Suprapubic skin (tissue), 4 donors: ENCODE measurements at places on chromosomes 11 and 22.

DNA sequence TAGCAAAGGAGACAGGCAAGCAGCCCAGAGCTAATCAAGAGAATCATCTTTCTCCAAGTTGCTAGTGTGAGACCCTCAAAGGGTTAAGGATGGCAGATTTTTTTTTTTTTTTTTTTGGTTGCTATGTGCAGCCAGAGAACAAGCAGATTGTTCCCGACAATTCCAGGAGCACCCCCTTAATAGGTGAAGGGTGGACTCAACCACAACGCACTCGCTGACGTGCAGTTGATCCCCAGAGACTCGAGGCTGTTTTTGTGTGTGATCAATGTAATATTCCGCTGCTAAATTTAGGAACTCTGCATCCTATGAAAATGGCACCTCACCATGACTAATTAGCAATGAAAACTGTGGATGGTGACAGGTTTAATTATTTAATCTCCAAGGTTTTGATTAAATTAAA lies 789.0 kb downstream of the KCNA4 start:
- H3K4me3 ChIP-seq = no peak overlapping the region
- no peaks in the 10 kb centered on the region for H3K27me3 ChIP-seq
- DNase-seq = no peak

DNA sequence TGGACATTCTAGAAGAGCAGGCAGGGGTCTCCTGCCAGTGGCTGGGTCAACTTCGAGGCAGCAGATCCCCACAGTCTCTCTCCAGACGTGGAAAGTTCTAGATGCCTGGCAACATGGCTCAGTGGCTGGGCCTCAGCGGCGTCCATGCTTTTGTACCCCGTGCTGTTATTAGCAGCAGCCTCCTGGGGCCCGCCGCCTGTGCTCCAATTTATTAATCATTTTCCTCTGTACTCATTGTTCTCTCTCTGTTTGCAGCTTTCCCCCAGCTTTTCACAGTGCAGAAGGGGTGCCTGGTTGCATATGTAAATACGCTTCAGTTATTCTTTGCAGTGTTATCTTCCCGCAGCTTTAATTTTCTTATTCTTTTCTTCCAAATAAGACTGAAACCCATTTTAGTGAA lies 515.1 kb downstream of the TBC1D22A start:
- no peaks in the 10 kb centered on the region for H3K36me3 ChIP-seq
- peaks cover 2% of the 10 kb centered on the region for H3K4me1 ChIP-seq
- H3K27me3 ChIP-seq = peaks cover 37% of the 10 kb centered on the region
- H3K27ac ChIP-seq = no peak overlapping the region

GRCh38 chr11:34260072-34260575 lies 97.7 kb downstream of the ABTB2 start:
- H3K4me1 ChIP-seq = peaks cover 22% of the 10 kb centered on the region
- H3K27ac ChIP-seq = no peak overlapping the region
- no peak overlapping the region for H3K4me3 ChIP-seq

GRCh38 chr22:41725510-41726110 lies 26.3 kb downstream of the MEI1 start:
- H3K27me3 ChIP-seq = no peaks in the 10 kb centered on the region
- H3K4me1 ChIP-seq = no peaks in the 10 kb centered on the region
- no peak overlapping the region for H3K4me3 ChIP-seq
- no peaks in the 10 kb centered on the region for H3K36me3 ChIP-seq
- DNase-seq = no peak
- no peak overlapping the region for H3K27ac ChIP-seq

GRCh38 chr11:62708793-62709192 lies 1.3 kb downstream of the GNG3 start:
- H3K36me3 ChIP-seq = peaks cover 32% of the 10 kb centered on the region
- H3K4me3 ChIP-seq = peak overlapping the region; percentile 67
- peaks cover 47% of the 10 kb centered on the region for H3K4me1 ChIP-seq

DNA sequence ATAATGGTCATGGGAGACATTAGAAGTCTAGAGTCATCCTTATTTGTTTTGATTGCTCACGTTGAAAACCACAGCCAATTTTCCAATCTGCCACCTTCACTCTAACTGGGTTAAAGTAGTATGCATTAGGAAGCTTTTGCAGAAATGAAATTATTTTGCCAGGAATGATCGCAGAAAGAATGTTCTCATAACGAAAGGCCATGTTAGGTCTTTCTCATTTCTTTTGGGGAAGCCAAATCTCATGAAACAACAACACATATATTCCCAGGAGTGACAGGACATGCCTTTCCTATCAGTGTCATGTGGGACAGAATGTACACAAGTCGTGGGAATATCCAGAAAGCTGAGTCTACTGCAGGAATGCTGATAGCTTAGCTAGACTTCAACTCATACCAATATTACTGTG lies 386.3 kb downstream of the AASDHPPT start:
- no peaks in the 10 kb centered on the region for H3K27me3 ChIP-seq
- H3K27ac ChIP-seq = no peak overlapping the region
- no peaks in the 10 kb centered on the region for H3K36me3 ChIP-seq
- H3K4me3 ChIP-seq = no peak overlapping the region
- no peak for DNase-seq
- H3K4me1 ChIP-seq = no peaks in the 10 kb centered on the region

DNA sequence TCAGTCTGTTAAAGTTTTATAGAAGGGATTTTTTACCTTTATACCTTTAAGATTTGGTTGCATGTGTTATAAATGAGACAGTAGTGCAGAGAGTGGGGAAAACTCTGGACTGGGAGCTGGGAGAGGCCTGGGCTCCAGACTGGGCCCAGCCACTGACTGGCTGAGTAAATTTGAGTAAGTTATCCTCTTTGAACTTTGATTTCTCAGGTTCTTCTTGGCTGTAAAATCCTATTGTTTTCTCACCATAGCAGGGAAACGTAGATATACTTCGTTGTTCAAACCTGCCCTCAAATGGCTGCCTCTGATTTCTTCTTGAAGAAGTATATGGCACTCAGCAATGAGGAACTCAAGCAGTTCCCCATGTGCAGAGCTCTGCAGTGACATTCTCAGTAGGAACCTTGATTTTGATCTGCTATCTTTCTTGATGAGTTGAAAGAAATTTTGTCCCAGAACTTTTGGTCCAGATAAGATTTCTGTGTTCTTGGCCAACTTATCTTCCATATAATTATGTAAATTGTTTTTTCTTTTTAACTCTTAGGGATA lies 8.8 kb downstream of the BMAL1 start:
- DNase-seq = peak; percentile 4
- peaks cover 15% of the 10 kb centered on the region for H3K4me1 ChIP-seq
- H3K36me3 ChIP-seq = no peaks in the 10 kb centered on the region
- H3K4me3 ChIP-seq = no peak overlapping the region
- no peak overlapping the region for H3K27ac ChIP-seq
- no peaks in the 10 kb centered on the region for H3K27me3 ChIP-seq

GRCh38 chr11:5107285-5107684 lies 30.9 kb downstream of the OR52A5 start:
- H3K27me3 ChIP-seq = no peaks in the 10 kb centered on the region
- no peak overlapping the region for H3K27ac ChIP-seq
- no peak for DNase-seq
- H3K36me3 ChIP-seq = no peaks in the 10 kb centered on the region
- H3K4me1 ChIP-seq = no peaks in the 10 kb centered on the region

- peaks cover 30% of the 10 kb centered on the region for H3K4me1 ChIP-seq
- no peaks in the 10 kb centered on the region for H3K36me3 ChIP-seq
- DNase-seq = no peak
- H3K4me3 ChIP-seq = no peak overlapping the region
- H3K27me3 ChIP-seq = no peaks in the 10 kb centered on the region
- H3K27ac ChIP-seq = no peak overlapping the region
Observed at GRCh38 chr11:110088535-110089344, 4.5 kb upstream of the ZC3H12C start.

DNA sequence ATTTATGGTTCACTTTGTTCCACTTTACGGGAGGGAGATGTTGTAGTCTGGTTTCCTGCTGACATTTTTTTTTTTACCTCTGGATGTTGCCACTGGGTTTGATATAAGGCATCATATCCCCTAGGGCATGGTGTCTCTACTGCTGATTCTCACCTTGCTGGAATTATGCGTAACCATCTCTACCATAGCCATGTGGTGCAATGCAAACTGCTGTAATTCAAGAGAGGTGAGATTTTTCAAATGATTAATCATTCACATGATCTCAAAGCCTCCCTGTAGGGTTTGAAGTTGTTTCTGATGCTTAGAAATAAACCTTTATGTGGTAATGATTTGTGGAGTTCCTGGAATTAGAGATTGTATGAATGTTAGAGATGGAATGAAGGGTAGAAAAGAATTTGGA lies 13.0 kb downstream of the MS4A3 start:
- H3K4me3 ChIP-seq = no peak overlapping the region
- H3K27me3 ChIP-seq = no peaks in the 10 kb centered on the region
- H3K27ac ChIP-seq = no peak overlapping the region
- no peaks in the 10 kb centered on the region for H3K4me1 ChIP-seq

DNA sequence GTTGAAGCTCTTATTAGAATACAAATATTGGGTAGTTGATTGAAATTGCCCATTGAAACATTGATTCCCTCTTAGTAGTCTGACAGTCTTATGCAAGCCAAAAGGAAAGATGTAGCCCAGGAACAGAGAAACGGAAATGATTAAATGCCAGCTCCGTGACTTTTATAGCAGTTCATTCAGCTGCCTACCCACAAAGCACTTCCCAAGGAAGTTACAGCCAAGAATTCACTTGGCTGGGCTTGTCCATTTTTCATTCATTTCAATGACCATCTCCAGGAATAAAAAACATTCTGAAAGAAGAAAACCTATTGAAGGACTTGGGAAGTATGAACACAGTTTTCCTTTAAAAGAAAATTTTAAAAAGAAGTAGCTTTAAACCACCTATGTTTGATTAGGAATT lies 62.0 kb downstream of the NCAM1 start:
- DNase-seq = no peak
- no peak overlapping the region for H3K4me3 ChIP-seq
- no peak overlapping the region for H3K27ac ChIP-seq
- no peaks in the 10 kb centered on the region for H3K27me3 ChIP-seq

DNA sequence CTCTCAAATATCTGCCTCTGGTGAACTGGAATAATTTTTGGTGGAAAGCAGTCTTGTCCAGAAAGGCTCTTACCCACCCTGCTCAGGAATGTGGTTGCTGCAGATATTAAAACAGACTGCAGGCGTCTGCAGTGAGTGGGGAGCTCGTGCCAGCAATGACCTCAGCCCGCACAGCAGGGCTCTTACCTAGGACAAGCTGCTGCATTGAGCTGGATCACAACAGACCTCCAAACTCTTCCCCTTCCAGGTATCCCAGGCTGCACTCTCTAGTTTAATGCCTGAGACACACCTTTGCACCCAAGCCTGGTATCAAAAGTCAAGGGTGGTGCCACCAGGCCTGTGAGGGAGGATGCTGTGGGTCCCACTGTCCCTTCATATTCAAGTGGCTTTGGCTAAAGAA lies 69.7 kb upstream of the CDON start:
- no peak for DNase-seq
- H3K27ac ChIP-seq = peak overlapping the region; percentile 46
- H3K36me3 ChIP-seq = no peaks in the 10 kb centered on the region
- peaks cover 22% of the 10 kb centered on the region for H3K4me1 ChIP-seq

GRCh38 chr11:118818130-118818529 lies 27.2 kb upstream of the DDX6 start:
- H3K4me3 ChIP-seq = no peak overlapping the region
- H3K27ac ChIP-seq = no peak overlapping the region
- no peaks in the 10 kb centered on the region for H3K27me3 ChIP-seq
- H3K36me3 ChIP-seq = no peaks in the 10 kb centered on the region

DNA sequence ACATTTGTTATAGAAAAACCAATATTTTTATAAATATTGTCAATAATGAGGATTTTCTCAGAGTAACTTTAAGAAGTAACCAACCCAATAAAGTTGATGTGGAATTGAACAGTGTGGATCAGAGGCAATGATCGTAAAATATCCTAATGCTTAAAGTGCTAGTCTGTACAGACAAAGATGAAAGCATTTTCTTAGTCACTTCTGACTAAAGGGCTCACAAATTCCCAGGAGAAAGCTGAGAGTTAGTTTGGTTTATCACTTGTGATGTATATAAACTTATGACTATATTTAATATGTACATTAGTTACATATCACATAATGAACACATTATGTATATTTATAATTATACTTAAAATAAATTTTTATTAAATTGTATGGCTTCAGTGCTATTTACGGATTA lies 25.4 kb upstream of the DDI1 start:
- DNase-seq = no peak
- no peaks in the 10 kb centered on the region for H3K36me3 ChIP-seq
- no peak overlapping the region for H3K27ac ChIP-seq
- H3K4me1 ChIP-seq = no peaks in the 10 kb centered on the region
